Activated CD4-positive, alpha-beta T cell treated with anti-CD3 and anti-CD28 coated beads for 1 hour (primary cell): ENCODE measurements at places on chromosomes 1 and 21.

- no peak for DNase-seq
Observed at GRCh38 chr1:213369465-213369864, 318.4 kb downstream of the RPS6KC1 start.

DNA sequence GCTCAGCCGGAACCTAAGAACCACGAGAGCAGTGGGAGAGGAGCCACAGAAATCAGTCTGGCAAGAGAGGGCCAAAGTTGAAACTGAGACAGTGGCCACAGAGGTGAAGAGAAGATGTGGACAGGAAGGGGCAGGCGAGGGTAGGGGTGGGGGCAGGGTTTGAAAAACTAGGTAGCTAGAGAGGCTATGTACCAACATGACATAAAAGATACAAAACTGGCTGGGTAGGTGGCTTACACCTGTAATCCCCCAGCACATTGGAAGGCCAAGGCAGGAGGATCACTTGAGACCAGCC, 28.4 kb upstream of the TIAM1 start:
- DNase-seq: no peak

DNA sequence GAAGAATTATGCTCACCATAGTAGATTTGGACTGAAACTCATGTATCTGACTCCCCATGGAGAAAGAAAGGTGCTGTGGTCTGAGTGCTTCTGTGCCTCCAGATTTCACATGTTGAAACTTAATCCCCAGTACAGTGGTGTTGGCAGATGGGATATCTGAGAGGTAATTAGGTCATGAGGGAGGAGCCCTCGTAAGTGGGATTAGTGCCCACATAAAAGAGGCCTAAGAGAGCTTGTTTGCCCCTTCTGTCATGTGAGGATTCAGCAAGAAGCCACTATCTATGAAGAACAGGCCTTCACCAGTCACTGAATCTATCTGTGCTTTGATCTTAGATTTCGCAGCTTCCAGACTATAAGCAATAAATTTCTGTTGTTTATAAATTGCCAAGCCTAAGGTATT, 150.1 kb downstream of the PLPP3 start:
- DNase-seq: no peak

GRCh38 chr1:223219846-223220610, 77.0 kb upstream of the TLR5 start:
- DNase-seq: no peak

- DNase-seq: no peak
Observed at GRCh38 chr1:178521241-178521640, 8.3 kb downstream of the TEX35 start.

DNA sequence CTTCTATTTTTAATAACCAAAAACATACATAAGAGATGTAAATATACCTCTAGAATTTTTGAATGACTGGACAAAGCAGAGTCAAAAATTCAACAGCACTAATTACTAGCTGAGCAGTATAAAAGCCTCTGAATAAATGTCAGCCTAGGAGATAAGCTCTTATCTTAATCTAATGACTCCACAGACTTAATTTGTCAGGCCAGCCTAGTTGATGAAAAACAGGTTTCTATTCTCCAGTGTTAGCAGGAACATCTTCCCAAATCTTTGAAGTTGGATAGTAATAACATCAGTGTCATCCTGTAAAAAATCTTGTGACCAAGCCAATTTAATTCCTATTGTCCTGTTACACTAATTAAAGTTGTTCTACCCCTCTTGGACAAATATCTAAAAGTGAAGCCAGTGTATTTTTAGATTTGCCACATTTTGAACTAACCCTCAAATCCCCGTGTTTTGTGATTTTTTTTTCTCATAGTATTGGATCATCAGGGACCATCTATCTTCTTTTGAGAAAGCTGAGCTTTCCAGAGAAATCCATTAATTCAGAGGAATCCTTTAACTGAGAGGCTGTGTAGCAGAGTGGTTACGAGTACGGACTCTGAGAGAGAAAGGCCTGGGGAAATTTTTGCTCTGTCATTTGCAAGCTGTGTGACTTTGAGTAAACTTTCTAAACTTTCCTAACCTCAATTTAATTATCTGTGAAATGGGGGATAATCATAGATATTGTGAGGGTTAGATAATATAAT, 41.2 kb downstream of the LMO4 start:
- no peak for DNase-seq

DNA sequence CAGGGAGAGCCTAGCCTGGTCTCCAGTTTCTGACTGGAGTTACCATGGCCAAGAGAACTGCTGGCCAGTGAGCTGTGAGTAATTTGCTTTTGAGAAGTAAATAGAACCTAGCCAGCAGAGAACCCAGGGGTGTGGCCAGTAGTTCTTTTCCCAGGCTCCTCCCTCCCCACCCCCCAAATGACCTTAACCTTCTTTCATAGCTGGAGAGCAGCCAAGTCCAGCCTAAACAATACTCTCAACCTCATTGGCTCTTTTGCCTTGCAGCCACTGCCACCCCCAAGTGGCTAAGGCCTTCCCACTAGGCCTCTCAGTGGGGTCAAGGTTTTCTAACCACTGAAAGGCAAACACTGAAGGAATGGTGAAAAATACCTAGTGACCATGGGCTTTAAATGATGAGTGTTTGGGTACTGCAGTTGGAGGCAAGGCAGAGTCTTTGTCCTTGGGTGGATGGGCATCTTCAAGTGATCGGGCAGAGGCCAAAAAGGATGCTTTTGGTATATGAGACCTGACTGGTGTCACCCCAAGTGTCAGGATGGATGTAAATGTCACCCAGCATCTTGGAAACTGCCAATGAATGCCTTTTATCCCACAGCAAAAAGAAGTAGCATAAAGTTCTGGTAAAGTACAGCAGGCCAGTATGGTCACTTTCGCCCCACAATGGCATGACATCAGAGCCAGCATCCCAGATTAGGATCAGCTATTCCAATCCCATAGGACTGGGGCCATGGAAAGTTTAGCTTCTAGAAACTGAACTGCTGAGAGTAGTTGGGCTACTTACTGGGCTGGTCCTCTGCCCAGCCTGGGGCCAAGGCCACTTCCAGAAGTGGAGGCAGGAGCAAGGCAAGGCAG, 3.5 kb upstream of the PIGV start:
- DNase-seq: no peak

GRCh38 chr1:203229471-203230135, at the start of gene CHIT1:
CHIT1 (minus strand) TSS chr1:203229673; CDS start chr1:203229636, 37 bp downstream.
- no peak for DNase-seq

DNA sequence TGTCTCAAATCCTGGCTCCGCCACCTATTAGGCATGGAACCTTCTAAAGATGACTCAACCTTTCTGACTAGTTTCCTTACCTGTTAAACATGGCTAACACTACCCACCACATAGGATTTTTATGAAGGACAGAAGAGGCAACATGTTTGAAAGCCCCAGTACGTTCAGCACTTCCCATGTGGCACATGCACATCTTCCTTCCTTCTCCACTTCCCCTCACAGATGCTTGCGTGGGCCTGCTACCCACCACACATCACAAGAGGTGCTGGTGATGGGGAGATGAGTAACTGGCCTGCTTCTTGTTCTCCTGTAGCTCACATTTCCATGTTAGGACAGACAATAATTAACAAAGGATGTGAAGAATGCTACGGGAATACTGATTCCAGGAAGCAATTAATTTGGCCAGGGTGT, 7.1 kb downstream of the ZBTB21 start:
- DNase-seq: no peak

DNA sequence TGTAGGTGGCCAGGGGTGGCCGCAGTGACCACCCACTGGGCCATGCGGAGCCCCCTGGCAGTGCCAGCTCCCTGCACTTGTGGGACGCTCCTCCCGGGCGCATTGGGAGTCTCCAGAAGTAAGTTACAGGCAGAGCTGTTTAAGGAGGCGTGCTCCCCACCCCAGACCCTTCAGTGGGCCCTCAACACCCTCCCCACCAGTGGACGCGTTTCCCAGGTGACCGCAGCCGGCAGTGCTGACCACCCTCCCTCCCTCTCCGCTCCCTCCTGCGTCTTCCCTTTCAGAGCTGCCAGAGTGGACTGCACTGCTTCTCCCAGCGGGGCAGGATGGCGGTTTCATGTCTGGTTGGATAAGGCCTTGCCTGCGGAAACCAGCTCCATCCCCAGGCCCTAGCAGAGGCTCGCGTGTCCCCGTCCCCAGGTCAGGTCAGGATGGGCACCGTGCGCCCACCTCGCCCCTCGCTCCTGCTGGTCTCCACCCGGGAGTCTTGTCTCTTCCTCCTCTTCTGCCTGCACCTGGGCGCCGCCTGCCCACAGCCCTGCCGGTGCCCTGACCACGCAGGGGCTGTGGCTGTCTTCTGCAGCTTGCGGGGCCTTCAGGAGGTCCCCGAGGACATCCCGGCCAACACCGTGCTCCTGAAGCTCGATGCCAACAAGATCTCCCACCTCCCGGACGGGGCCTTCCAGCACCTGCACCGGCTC, 1.1 kb downstream of the LRRC3 start:
- no peak for DNase-seq

DNA sequence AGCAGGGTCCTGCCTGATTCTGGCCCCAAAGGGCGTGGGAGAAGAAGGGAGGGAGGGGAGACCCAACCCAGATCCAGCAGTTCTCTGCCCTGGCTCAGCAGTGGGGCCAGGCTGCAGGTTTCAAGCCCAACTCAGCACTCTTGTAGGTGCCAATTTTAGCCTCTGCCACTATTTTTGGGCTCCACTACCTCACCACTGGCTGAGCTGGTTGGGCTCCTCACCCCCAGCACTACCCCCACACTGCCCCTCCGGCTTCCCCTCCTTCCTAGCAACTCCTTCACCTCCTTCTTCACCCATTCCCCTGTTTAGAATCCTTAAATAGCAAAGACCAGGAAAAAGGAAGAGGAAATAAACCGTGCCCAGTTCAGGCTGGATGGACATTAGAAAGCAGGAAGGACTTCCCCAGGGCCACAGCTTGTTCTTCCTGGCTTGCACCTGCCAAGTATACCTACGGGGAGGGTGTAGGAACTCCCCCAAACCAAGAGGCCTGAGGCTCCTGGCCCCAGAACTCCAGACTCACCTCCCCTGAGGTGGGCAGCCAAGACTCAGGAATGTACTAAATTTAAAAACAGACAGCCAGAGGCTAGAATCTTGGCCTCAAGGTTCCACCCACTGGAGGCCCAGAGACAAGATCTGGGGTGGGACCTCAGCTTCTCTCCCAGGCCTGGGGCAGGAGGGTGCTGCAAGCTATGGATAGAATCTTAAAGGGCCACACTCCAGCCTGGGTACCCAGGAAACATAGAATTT, 1.4 kb upstream of the ARHGEF2 start:
- no peak for DNase-seq

DNA sequence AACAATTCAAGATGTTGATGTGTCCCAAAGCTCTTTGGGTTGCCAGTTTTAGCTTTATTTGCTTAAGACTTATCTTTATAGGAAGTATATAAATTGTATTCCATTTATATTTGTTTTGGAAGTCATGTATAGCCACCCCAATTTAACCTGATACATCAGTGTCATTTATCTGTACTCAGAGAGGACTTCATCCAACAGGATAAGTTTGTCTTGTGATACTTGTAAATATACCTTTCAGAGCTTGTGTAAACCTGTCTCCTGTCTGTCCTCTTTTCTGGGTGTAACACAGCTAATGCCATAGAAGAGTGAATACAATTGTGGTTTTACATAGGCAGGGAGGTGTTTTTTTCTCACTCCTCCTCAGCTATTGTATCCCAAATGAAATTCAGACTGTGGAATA, 10.4 kb downstream of the PTGFR start:
- no peak for DNase-seq

DNA sequence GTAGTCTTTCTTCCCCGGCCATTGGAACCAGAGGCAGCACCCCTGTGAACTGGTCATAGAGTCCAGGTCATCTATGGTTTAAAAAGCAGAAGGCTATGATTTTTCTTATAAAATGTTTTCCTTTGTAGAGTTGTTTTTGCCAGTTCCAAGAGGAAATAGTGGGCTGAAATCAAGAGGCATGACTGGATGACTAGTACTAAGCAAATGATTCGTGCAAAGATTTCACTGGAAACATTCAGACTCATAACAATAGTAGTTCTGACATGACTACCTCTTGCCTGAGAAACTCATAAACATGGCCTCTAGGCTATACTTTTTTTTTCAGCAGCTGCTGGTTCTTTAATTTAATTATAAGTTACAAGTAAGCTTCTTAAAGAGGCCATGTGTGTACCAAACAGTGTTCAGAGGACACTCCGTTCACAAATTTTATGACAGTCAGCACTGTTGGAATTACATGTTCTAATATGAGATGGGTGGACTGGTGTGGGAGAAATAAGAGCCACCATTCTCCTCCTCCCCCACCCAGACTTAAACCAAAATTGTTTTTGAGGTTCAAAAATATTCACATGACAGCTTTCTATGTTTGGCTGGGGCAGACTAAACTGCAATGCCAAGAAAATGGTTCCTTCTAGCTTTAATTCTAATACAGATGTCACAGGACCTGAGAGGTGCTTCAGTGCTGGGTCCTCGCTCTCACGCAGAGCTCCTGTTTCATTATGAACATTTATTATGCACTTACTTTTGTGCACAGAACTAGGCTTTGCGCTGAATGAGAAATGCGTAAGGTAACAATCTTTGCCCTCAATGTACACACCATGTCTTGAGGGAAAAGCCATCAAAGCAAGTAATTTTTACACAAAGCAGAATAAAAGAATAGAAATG, 147.5 kb downstream of the ZC3H11B start:
- DNase-seq: no peak

GRCh38 chr1:97073169-97073568, 351.6 kb downstream of the PTBP2 start:
- no peak for DNase-seq

DNA sequence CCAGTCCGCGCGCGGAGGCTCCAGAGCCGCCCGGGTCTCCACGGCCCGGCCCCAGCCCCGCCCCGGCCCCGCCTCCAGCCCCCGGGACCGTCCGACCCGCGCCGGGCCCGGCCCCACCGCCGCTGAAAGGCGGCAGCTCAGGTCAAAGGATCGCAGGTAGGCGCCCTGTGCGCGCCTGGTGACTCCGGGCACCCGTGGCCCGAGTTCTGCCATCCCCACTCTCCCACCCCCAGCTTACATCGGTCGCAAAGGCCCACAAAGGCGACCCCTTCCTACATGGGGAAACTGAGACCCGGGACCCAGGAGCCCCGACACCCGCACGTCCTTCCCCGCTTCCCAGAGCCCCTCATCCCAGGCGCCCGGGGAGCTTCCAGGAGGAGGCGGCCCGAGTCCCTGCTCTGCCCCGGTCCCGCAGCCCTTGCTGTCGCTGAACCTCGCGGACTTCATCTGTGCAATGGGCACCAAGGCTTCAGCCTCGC, at the start of gene TMEM200B:
Gene TMEM200B, minus strand, starts transcription at position 17 of the 479 bp plus-strand sequence. CDS start 2,075 bp downstream, outside the sequence.
- no peak for DNase-seq

GRCh38 chr1:221840511-221841243, 98.8 kb upstream of the DUSP10 start:
- no peak for DNase-seq
